Fibroblast of skin of scalp (primary cell): ENCODE measurements at places on chromosomes 16 and 17.

GRCh38 chr17:28812748-28813377, 29.7 kb downstream of the FAM222B start:
- DNase-seq: peak; percentile 49

DNA sequence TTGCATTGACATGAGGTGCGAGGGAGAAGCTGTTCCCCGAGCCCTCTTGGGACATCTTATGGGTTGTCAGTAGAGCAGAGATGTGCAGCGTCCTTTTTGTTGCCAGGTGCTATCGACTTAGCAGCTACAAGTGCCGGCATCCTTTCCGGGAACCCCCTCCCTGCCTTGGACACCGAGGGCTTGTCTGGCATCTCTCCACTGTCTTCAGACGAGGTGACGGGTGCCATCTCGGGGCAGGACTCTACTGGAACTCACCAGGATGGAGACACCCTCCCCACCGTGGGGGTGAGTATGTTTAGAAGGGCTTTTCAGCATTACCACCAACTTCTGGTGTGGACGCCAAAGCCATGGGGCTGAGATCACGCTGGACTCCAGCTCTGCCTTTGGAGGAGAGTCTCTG, 11.8 kb upstream of the JPT2 start:
- DNase-seq: no peak

DNA sequence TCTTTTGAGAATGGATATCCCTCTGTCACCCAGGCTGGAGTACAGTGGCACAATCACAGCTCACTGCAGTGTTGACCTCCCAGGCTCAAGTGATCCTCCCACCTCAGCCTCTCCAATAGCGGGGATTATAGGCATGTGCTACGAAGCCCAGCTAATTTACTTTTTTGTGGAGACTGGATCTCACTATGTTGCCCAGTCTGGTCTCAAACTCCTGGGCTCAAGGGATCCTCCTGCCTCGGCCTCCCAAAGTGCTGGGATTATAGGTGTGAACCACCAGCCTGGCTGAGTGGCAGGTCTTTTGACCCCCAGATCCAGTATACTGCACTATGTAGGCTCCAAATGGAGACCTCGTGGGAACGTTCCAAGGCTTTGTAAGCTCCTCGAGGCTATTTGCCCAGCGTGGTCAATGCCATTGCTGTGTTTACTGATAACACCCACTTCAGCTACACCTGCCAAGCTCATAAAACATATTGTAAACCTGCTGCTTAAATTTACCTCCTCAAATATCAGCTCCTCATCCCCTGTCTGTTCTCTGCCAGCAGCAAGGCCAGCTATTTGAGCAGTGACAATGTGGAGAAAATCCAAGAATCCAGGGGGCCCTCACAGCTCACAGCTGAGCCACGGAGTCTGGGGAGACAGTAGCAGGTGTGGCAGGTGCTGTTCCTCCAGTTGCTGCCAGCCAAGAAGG, 16.2 kb upstream of the KIFC3 start:
- no peak for DNase-seq

- no peak for DNase-seq
These were observed 4.1 kb downstream of the PRCD start for GRCh38 chr17:76543826-76544545.

DNA sequence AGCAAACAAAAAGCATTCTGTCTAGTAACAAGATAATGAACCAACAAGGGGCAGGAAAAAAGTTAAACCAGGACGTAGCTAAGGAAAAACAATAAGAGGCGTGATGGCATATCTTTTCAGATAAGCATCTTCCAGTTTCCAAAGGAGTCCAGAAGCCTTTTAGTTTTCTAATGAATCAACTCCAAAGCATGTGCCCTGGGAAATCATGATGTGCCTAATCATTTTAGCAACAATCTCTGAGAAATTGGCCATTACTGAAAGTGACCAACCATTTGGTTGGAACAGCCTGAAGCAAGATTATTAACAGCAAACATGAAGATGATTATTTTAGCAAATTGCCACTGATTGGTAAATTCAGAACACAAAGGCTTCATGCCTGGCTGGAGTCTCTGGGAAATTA, 440.9 kb upstream of the MAF start:
- DNase-seq: no peak
